NCI-H187 (cell line): ENCODE measurements at places on chromosomes 3 and 15.

- DNase-seq, result no peak
Measured at GRCh38 chr15:32721596-32721995, 3.8 kb downstream of the GREM1 start.

DNA sequence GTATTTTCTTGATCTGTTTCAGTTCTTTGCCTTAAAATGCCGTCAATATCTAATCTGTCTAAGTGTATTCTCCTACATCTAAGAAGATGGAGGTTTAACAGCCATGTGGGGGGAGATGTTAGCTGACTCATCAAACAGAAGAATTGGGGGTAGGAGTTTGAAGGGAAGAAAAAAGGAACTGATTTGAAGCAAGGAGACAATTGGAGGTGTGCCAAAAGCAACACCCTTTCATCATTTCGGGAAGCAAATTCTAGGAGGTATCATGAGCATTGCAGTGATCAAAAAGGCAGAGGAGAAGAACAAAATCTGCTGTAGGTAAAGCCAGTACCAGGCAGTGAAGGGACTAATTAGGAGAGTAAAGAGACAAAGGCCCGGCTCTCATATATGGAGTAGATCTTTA, 337.3 kb upstream of the TBC1D5 start:
- DNase-seq, result no peak

DNA sequence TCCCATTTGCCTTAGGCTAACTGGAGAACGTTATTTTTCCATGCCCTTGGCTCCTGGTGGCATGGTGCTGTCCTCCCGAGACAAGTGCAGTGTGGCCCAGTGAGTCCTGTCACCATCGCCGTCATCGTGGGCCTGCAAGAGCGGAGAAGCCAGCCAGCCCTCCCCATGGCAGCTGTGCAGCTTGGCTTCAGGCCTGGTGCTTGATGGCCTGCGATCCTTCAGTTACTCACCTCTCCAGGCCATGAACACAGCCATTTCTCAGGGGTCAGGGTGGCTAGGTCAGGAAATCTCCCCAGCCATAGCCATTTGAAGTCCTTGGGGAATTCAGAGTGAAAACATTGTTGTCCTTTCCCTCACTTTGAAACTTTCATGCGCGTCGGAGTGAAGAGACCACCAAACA, 189.0 kb upstream of the RGMA start:
- DNase-seq, result no peak

DNA sequence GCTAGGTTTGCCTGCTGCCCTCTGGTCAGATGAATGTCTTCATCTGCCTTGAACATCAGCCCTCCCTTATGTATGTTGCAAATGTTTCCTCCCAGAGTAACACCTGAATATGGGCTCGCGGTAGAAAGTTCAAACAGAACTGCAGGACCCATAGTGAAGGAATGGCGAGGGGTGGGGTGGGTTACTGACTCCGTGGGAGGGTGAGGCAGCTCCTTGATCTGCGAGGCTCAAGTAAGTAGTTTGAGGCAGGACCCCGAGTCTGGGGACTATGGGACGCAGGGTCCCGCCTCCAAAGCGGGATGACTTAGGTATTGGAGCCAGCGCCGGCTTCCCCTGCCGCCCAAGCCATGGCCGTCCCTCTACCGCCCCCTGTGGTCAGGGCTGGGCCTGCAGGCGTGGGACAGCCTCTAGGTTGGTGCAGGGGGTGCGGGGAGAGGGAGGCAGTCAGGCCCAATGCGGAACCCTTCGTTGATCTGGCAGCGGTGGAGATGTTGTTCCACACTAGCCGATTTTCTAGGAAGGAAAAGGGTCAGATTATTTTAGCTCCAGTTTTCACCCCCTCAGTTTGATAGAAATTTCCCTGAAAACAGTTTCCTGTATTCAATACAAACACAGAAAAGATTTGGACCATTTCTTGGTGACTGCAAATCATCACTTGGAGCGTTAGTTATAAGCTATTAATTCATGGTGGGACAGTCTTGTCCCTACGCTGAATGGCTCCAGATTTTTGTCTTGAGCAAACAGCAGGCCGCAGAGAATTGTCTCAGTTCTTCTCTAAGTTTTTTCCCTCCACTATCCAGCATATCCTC, 72.3 kb downstream of the CORO2B start:
- DNase-seq, result no peak

DNA sequence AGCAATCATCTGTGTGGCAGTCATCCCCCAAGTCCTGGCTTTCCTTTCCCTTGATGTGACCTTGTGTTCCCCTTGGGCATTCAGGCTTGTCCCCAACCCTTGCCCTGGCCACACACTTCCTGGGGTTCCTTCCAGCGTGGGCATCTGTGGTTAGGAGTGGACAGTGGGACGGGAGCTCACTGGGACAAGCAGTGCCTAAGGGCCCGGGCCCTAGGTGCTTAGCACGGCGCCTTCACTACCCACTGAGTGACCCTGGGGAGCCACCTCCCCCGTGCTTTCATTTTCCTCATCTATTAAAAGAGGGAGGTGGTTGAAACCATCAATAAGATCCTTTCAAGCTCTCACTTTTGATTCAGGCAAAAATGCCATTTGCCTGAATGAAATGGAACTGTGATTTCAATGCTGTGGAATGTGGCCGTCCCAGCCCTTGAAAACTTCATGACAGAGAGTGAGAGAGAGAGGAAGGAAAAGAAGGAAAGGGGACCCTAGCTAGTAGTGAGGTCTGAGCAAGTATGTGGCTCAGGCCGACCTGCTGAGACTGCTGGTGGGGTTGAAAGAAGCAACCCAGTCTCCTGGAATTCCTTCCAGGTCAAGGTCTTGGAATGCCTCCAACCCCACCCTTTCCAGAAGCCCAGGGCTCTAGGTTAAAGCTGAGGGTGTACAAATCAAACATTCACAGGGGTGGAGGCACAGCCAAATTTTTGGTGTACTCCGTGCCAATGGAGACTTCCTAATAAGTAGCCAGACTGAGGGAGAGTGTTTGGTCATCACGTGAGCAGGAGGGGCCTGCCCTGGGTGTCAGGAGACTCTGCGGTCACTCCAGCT, 302.9 kb downstream of the TLE3 start:
- no peak for DNase-seq

DNA sequence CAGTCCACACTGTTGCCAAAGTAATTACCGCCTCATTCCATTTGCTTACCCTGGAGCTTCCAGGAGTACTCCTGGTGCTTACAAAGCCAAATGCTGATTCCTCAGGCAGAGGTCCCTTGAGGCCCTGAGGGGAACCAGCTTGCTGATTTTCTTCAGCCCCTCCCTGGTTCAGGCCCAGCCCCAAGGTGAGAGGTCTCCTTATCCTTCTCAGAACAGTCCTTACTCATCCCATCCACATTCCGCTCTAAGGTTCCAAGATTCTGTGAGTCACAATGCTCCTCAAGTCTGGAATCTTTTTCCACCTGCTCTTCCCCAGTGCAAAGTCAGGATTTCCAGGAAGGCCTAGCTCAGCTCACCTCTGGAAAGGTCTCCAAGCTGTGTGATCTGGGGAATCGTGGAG, 1.8 kb upstream of the ATP10A start:
- DNase-seq, result no peak

GRCh38 chr3:186105543-186105942, 3.3 kb downstream of the ETV5 start:
- no peak for DNase-seq

GRCh38 chr3:87607234-87607633, 330.9 kb upstream of the POU1F1 start:
- no peak for DNase-seq

DNA sequence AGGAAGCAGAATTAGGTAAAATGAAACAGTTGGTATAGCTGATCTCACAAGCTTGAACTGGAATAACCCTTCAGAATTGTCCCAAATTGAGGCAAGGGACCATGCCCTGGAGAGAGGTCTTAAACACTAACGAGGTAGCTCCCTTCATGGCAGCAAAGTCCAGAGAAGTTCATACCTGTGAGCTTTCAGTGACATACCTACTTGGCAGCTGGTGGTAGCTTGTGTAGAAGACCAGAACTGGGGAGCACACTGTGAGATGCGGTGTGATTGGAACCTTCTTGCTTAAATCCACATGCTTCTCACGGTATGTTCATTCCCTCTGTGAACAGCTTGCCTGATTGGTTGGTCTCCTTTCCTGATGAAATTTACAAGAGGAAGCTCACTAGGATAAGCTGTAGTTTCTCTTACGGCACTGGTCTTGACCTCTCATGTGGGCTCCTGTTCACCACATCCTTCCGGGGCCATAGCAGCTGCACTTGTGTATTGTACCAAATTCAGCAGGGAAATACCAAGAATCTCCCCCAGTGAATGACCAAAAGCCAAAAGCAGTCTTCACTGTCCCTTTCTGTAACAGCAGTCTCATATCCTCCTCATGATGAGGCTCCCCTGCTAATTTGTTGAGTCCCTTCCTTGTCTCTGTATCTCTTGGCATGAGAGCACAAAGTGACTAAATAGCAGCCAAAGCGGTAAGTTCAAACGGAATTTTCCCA, 483.7 kb upstream of the FRG2C start:
- no peak for DNase-seq

DNA sequence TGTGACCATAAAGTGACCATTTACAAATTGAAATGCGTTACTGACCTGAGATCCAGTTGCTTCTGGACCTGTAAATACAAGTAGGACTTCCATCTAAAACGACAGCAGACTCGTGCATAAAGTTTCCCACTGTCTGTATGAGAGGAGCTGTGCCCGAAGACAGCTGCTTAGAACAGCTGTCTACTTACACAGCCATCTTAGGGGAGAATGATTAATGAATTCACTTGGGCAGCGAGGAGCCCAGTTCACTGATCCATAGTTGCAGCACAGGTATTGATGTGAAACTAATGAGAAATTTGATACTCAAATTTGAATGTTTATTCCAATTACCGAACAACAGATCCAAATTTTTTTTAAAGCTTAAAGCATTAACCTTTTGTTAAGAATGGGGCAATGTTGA, 748.1 kb downstream of the NR2F2 start:
- no peak for DNase-seq

DNA sequence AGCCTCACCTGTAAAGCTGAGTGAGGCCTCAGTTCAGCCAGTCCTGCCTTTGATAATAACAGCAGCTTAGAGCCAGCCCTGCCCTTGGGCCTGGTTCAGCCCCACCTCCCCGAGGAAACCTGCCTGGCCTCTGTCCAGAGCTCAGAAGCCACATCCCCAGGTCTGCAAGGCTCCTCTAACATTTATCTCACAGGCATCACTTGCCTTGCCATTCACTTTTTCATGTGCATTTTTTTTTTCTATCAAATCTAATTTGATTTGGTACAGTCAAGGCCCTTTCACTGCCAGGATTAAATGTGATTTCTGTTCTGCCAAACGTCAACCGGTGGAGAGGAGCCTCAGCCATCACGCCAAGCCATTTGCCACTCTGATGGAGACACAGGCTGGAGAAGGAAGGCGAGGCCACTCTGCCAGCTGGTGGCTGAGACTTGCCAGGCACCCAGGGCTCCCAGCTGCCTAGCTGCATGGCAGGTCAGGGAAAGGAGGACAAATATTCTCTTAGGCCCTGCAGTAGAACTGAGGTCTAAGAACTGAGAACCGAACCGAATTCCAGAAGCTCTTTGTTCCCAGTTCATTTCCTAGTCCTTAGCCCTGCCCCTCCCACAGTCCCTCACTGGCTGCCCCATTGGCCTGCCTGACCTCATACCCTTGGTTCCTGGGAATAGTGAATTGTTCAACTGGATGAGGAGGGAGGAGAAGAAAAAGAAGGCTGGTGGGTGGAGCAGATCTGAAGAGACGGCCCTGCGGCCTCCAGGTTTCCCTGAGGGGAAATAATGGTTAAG, 76.4 kb downstream of the SPSB4 start:
- no peak for DNase-seq

DNA sequence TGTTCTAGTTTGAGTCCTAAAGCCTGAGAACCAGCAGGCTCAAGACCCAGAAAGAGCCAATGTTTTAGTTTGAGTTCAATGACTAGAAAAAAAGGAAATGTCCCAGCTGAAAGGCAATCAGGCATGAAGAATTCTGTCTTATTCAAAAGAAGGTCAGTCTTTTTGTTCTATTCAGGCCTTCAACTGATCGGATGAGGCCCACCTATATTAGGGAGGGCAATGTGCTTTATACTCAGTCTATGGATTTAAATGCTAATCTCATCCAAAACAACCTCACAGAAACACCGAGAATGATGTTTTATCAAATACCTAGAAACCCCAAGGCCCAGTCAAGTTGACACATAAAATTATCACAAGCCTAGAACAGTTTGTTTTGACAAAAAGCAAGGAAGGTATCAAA, 4.0 kb downstream of the MNS1 start:
- DNase-seq, result no peak

DNA sequence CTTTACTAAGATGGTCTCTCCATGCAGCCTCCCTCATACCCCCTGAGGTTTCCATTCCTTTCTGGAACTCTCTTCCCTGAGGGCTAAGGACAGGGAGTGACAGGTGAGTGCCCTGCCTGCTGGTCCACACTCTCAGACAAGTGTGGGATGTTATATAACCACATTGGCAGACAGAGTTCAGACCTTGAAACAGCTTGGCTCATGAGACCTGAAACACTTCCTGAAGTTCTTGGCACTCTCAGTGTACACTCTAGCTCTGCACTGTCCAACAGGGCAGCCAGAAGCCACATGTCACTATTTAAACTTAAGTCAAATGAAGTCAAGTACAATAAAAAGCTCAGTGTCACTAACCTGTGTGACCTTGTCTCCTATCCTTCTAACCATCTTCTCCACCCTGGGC, 188.5 kb downstream of the ZNF621 start:
- no peak for DNase-seq

- DNase-seq, result no peak
Measured at GRCh38 chr3:9422712-9423424, 25.5 kb downstream of the SETD5 start.

- peak; percentile 59 for DNase-seq
Measured at GRCh38 chr15:75029378-75030022, 6.1 kb downstream of the PPCDC start.

DNA sequence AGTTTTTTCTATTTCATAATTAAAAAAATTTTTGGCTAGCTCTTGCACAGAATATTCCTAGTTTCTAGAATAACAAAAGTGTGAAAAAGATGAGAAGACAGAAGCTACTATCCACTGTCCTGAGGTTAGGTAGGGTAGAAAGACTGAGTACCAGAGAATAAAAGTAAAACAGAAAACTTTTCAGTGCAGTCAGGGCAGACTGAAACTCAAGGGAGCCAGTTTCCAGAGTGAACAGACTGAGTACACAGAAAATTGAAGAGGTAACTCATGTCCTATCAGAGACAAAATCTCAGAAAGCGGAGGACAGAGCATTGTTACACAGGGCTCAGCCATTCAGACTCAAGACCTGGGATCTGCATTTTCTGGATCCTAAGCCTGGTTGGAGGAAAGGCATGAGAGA, 8.8 kb upstream of the FBXO40 start:
- no peak for DNase-seq

GRCh38 chr15:95182091-95182490, 950.7 kb downstream of the MCTP2 start:
- DNase-seq, result no peak

- peak; percentile 32 for DNase-seq
Measured at GRCh38 chr3:120908795-120909601, 993 bp downstream of the STXBP5L start.

- DNase-seq, result peak; percentile 43
Measured at GRCh38 chr15:27458345-27459084, 487.5 kb downstream of the GABRG3 start.

GRCh38 chr15:85402195-85402881, 21.9 kb downstream of the AKAP13 start:
- no peak for DNase-seq
